Foreskin keratinocyte (primary cell): ENCODE measurements at places on chromosomes 4 and X. TPM values are rescaled to one million over a fixed set of nuclear protein-coding genes. Genes with fewer than 3 reads are reported as not detected.

Gene XPNPEP2
- polyA plus RNA-seq: not detected in 2 replicates

Gene HTN1
- polyA plus RNA-seq: not detected in 2 replicates

Gene NHSL2
- polyA plus RNA-seq: 0.06 and 0.07 TPM in 2 replicates

Gene NEXMIF
- not detected in 2 replicates for polyA plus RNA-seq

Gene MSMO1
- polyA plus RNA-seq: 264 and 345 TPM in 2 replicates

Gene GUCY1A1
- polyA plus RNA-seq: 0.08 TPM in 1 of 2 replicates, not detected in the other

Gene NUDT10
- polyA plus RNA-seq: 0.32 and 0.40 TPM in 2 replicates

Gene USP17L12
- not detected in 2 replicates for polyA plus RNA-seq

Gene MAGEA9B
- polyA plus RNA-seq: not detected in 2 replicates

Gene FGFR3
- 11.3 and 22.6 TPM in 2 replicates for polyA plus RNA-seq

DNA sequence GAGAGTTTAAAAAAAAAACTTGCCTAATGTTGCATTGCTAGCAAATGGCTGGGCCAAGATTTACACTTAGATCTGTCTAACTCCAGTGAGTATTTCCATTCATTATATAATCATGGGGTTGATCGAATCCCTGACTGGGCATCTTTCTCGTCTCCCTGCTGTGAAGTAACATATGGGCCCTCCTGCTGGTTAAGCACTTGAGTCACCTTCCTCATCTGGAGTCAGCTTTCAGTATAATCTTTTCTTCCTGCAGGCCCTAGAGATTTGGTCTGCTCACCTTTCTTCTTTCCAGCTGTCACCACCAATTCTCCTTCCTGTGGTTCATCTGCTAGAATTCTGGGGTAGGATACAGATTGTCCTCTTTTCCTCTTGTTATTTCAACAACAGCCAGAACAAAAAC is 41.6 kb downstream of the TIGD2 start:
- no peak for DNase-seq

- DNase-seq: no peak
Measured at GRCh38 chr4:80840396-80840795, 190.1 kb upstream of the BMP3 start.

- DNase-seq: no peak
Measured at GRCh38 chrX:37818031-37818430, 29.3 kb downstream of the DYNLT3 start.

DNA sequence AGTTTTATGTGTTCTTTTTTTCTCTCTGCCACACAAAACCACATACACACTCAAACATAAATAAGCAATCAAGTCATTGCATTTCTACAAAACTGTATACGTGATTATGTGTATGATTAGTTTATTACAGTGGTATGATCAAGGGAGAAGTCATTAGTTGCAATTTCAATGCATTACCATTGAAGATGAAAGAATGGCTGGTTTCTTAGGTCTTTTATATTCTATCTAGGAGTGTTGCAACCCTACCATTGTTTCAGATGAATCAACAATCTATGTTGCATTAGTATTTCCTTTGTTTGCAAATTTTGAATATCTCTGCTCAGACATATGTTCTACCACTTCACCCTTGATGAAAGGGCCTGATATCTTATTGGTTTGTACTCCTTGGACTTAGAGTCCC is 6.8 kb downstream of the ANXA3 start:
- DNase-seq: peak; percentile 56

DNA sequence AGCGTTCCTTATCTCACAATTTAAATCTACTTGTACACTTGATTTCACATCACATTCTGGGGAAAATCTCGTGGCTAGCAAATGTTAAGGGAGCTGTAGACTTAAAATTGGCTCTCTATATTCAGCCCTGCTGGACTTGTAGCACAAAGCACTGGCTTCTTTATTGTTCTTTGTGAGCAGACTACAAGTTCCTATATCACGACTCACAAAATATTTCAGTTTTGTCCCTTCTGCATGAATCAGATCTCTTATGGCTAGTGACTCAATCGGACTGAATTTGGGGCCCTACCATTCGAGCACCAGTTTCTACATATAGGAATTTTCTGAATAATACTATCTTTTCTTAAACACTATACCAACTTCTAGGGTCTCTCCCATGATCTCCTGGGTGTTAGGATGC is 390.1 kb downstream of the ADAM29 start:
- no peak for DNase-seq

DNA sequence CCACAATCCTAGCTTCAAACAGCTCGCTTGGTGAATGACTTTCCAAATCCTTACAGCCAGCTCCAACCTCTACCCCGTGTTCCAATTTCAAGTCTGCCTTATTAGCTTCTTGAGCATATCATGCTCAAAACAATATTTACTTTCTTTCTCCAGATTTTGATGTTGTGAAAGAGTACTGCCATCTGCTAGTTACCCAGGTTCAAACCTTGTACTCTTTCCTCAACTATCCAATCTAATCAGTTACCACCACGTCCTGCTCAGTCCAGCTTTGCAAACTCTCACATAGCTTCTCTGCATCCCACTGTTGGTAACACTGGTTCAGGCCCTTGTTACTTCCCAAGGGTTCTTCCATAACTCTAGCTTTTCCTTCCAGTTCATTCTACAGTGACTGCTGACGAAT is 179.1 kb downstream of the NR3C2 start:
- no peak for DNase-seq

DNA sequence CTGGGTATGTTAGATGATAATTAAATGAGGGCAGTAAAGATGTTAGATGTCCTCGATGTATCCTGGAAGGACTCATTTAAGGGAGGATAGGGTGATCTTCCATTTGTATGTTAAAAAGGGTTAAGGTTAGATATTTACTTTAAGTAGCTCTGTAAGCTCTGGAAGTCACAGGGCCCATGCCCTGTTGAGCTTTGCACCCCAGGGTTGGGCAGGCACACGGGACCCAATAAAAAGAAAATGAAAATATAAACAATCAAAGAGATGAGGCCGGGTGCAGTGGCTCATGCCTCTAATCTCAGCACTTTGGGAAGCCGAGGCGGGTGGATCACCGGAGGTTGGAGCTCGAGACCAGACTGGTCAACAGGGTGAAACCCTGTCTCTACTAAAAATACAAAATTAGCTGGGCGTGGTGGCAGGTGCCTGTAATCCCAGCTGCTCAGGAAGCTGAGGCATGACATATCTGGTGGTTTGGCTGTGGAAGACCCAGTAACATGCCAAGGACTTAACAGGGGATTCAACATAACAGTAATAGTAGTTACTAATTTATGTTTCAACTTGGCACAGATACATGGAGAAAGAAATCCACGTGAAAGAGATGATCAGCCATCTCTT is 16.9 kb upstream of the PHEX start:
- DNase-seq: no peak

DNA sequence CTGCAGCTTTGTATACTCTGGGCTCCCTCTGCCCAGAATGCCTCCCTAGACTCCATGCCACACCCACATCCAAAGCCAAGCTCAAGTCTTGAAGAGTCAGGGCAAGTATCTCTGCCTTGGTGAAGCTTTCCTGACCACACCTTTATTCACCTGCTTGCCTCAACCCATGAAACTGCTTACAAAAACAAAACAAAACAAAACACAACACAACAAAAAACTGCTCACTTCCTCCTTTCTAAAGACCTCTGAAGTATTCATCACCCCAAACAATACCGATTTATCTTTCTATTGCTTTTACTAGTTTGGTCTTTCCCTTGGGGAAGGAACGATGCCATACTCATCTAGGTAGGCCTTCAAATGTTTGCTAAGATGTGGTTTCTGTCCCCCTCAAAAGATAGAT is 45.0 kb downstream of the TMEM165 start:
- DNase-seq: no peak

DNA sequence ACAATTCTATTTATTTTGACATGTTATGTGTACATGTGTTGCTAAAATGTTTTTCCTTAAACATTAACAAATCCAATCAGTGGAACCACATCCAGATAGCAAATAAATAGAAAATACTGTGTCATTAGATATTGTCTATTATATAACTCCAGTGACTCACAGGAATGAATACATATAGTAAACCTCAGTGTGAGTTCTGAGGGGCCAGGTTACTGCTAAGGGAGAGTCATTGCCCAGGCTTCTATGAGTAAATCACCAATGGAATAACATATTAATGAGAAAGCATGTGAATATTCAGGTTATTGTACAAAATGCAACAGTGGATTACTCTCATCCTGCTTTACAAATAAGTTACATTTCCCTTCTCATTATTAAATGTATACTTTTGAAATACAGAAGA is 27.2 kb downstream of the TACR3 start:
- DNase-seq: peak; percentile 8

DNA sequence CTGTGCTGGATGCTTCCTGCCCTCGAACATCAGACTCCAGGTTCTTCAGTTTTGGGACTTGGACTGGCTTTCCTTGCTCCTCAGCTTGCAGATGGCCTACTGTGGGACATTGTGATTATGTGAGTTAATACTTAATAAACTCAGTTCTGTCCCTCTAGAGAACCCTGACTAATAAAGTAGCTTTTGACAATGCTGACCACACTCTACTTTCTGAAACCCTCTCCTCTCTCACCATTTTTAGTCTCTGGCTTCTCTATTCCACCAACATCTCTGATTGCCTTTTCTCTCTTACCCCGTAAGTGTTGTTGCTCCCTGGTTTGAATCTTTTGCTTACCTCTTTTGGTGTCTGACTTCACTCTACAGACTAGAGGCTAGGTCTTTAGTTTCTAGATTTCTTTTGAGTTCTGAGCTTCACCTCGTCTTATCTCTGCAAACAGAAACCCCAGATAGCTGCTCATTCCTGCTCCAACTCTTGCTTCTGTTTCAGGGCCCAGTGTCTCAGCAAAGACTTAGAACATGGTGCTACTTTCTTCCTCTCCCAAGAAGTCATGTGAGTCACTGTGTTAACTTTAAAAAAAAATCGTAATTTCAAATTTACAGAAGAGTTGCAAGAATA is 11.4 kb downstream of the TMSB4X start:
- DNase-seq: no peak

DNA sequence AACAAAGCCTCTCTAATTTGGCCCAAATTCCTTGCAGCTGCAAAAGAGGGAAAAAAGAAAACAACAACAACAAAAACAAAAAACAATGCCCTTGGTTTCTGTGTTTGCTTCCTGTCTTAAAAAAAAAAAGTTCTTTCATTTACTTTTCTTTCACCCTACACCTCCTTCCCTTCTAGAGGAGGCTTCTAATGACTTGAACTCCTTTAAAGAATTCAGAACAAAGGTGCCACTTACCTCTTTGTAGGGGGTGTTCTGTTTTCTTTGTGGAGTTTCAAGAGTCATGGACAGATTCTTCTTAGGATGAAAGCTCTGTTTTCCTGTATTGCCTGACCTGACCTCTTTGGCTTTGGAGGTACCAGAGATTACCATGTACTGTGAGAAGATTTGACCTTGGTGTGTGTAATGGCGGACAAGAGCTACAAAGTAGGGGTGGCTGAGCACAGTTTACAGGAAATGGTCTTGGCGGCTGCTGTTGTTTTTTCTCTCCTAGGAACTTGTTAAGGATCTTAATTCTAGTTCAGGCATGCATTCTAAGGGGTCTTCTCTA is 72.4 kb upstream of the S100G start:
- no peak for DNase-seq

DNA sequence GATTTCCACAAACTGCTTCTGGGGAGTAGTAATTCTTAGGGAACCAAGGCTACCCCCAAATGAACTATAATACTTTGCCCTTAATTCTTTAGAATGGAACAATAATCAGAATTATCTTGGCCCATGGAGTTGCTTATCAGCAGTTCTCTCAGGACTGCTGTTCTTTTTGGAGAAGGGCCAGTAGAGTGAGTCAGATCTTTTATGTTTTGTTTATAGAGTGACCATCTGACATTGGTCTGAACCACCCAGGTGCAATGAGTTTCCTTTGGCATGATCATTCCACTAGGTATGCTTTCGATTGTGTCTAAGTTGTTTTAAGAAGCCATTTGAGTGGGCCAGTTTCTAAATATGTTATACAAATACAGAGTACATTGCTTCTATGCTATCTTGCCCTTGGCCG is 31.8 kb downstream of the PRRG1 start:
- DNase-seq: peak; percentile 14

DNA sequence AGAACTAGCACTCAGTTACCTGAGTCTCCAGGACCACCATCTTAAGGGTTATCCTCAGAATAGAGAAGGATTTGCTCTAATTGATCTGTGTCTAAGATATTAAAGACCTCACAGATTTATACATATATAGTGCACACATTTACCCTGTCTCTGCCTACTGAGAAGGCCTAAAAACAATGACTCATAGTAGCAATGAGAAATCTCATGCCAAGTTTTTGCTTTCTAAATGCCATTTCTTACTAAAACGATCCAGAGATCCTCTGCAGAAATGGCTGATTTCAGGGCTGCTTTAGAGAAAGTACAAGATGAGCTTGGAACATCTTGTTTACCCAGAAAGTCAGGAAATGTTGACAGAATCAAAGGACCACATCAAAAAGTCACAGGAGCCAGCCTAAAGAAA is 79.1 kb upstream of the INPP4B start:
- DNase-seq: no peak

DNA sequence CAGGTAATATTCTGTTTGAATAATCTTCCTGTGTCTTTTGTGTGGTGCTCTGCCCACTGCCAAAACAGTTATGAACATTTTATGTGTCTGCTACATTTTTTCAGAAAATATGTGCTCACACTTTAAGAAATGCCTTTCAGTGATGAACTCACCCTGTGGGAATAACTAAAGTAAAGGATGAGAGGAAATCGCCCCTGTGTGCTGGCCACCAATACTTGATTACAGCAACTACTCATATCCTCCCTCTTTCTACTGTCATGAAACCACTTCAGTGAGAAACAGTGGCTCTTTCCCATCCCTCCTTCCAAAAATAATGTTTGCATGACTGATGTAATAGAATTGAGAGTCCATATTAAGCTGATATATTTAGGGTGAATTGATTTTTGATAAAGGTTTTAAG is 900.9 kb downstream of the RAB28 start:
- no peak for DNase-seq

DNA sequence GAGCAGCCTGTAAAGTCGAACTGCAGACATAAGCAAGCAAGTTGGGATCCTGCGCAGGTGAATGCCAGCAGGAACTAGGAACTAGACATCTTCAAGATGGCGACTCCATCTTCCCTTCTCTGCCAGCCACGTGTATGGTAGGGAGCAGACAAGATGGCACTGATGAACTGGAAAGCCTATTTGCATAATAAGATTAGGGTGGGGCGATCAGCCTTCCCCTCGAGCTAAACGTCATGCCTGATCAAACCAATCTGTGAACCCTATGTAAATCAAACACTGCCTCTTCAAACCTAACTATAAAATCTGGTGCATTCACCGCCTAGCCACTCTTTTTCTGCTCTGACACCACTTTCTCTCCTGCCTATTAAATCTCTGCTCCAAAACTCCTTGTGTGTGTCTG is 28.1 kb upstream of the LGI2 start:
- no peak for DNase-seq

- DNase-seq: no peak
Measured at GRCh38 chrX:55908661-55909212, 191.2 kb downstream of the RRAGB start.

- DNase-seq: no peak
Measured at GRCh38 chr4:184575306-184575705, 73.9 kb downstream of the CASP3 start.

GRCh38 chr4:141643557-141643956 is 7.2 kb downstream of the IL15 start:
- peak; percentile 90 for DNase-seq

DNA sequence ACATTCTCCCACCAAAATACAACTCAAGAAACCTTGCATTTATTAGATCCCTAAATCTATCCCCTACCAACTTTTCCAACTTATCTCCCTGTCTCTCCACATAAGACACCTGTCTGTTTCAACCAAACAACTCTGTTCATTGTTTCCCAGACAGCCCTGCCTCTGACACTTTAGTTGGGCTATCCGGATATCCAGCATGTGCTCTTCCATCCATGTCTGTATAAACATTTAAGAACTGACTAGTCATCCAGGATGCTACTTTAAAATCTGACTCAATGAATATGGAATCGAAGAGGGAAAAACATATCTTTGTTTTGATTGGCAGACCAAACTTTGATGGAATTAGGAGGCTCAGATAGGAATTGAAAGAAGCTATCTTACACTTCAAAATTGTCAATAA is 143.2 kb upstream of the DCAF8L1 start:
- no peak for DNase-seq
